ENCODE measurements at places on chromosomes 11 and 22.

- peak; percentile 59 for DNase-seq
Observed at GRCh38 chr11:114348200-114349191, 51.8 kb downstream of the C11orf71 start.

- no peak for DNase-seq
Observed at GRCh38 chr11:17479284-17480214, 2.9 kb upstream of the ABCC8 start.

- DNase-seq = no peak
Observed at GRCh38 chr11:87575088-87575487, 537.4 kb downstream of the TMEM135 start.

- no peak for DNase-seq
Observed at GRCh38 chr11:116527180-116527991, 245.4 kb downstream of the BUD13 start.

- DNase-seq = no peak
Observed at GRCh38 chr11:65573391-65574079, 1.2 kb downstream of the FAM89B start.

GRCh38 chr11:33689085-33689484 is 11.5 kb downstream of the C11orf91 start:
- no peak for DNase-seq

DNA sequence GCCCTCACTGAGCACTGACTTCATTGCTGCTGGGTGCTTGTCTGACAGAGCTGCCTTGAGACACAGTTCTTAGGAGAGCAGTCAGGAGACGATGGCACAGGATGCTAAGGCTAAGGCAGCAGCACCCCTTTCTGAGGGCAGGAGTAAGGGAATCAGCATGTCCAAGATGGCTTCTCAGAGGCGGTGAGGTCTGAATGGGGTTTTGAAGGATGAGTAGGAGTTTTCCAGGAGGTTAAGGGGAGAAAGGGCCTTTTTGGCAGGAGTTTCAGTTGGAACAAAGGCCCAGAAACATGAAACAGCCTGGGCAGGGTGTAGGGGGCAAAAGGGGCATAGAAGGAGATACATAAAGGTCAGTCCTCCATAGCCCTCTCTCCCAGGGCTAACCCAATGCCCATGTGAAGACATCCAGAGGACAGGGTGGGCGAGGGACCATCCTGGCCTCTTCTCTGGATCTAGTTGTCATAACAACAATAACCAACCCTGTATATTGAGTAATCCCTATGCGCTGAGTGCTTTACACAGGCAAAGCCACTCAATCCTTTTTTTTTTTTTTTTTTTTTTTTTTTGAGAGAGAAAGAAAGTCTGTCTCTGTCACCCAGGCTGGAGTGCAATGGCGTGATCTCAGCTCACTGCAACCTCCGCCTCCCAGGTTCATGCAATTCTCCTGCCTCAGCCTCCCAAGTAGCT is 19.0 kb downstream of the CYTH4 start:
- no peak for DNase-seq

DNA sequence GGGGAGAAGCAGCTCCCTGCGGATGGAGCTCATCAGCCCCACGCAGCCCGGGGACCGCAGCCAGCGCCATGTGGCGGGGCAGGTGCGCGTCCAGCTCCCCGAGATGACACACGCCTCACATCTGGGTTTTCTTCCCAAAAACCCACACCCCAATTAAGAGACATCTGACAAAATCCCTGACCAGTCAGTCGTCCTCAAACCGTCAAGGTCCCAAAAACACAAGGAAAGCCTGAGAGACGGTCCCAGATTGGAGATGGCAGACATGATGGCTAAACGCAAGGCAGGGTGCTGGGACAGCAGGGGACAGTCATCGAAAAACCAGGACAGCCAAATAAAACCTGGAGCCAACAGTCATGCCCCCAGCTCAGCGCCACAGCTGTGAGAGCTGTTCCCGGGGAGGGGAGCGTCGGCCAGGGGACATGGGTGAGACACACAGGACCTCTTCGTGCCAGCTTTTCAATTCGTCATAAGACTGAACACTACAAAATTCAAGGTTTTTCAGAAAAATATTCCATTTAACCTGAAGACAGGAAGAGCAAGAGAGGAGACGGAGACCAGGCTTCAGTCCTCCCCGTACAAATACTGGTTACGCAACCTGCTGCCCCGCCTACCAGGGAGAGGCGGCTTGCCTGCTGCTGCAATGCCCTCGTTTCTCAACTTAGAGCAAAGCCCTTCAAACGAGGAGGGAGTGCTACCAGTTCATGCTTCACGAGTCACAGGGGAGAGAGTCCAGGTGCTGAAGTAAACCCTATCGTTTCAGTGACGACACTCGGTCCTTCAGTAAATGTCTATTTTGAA is 10.5 kb downstream of the TOLLIP start:
- DNase-seq = no peak

GRCh38 chr22:25650833-25651232 is 86.4 kb downstream of the GRK3 start:
- DNase-seq = no peak

GRCh38 chr11:47222696-47223095 is 7.9 kb downstream of the DDB2 start:
- DNase-seq = no peak

GRCh38 chr11:69537855-69538640 is 56.6 kb downstream of the LINC01488 start:
- DNase-seq = no peak

DNA sequence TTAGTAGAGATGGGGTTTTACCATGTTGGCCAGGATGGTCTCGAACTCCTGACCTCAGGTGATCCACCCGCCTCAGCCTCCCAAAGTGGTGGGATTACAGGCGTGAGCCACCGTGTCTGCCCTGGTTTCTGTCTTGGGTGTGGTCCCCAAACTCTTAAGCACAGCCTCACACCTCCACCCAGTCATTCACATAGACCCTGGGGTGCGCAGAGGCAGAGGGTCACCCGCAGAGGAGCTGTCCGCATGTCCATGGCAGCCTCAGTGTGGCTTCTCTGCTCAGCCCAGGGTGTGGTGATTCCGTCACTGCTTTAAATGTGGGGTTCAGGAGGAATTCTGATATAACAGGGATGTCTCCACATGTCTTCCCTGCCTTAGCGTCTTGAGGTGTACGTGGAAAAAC is 48.5 kb upstream of the PRODH start:
- no peak for DNase-seq

DNA sequence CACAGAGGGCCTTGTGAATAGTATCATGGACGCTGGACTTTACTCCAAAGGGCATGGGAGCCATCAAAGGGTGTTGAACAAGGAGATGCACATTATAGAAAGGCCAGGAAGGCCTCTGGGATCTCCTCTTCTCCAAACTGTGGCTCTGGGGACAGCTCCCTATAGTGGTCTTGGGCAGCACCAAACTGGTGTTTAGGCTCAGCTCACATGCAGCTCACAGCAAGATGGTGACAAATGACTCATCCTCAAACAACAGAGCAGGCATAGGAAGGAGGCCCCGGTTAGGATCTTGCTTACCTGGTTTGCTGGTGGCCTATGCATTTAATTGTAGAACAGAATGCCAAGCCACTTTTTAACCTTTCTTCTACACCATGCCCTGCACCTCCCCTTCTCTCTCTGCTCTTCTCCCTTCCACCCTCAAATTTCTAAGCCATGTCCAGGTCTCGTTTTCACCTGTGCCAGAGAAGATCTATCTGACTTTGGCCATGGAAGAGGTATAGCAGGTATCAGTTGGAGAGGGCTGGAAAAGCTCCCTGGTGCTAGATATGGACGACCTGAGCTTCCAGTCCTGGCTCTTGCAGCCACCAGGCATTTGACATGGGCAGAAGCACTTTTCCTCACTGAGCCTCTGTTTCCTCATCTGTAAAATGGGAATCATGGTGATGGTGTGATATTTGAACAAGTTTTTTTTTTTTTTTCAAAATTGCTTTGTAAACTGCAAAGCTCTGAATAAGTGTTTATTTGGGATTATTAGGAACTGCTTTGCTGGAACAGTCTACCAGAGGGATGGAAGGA is 14.4 kb upstream of the EHF start:
- no peak for DNase-seq

DNA sequence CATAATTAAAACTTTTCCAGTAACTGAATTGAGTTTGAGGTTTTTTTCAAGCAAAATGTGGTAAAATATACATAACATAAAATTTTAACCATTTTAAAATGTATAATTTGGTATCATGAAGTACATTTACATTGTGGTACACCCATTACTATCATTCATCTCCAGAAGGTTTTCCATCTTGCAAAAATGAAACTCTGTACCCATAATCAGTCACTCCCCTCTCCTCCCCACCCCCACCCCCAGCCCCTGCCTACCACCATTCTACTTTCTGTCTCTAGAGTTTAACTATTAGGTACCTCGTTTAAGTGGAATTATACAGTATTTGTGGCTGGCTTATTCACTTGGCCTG is 63.7 kb downstream of the MICAL2 start:
- DNase-seq = no peak

GRCh38 chr11:111177037-111177871 is 68.3 kb upstream of the POU2AF2 start:
- no peak for DNase-seq

DNA sequence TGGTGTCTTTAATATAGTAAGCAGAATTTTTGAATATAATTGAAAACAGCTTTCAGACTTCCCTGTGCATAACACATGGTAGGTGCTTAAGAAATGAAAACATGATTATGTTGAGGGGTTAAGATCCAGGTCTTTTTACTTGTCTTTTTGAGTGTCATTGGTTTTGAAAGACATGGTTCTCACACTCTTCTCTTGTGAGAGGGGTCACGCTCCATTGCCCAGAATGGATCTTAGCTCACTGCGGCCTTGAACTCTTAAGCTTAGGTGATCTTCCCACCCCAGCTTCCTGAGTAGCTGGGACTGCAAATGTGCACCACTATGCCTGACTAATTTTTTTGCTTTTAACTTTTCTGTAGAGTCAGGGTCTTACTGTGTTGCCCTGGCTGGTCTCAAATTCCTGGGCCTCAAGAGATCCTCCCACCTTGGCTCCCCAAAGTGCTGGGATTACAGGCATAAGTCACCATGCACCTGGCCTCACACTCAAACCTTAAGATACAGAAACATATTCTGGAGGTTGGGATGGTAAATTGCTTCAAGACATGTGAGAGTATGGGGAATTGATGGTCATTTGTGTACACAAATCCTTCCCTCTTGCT is 1.4 kb downstream of the SPCS2 start:
- no peak for DNase-seq

- DNase-seq = peak; percentile 81
Observed at GRCh38 chr11:304915-305843, 2.4 kb upstream of the IFITM2 start.

GRCh38 chr11:116800610-116801009 is 8.9 kb upstream of the APOA5 start:
- DNase-seq = no peak

DNA sequence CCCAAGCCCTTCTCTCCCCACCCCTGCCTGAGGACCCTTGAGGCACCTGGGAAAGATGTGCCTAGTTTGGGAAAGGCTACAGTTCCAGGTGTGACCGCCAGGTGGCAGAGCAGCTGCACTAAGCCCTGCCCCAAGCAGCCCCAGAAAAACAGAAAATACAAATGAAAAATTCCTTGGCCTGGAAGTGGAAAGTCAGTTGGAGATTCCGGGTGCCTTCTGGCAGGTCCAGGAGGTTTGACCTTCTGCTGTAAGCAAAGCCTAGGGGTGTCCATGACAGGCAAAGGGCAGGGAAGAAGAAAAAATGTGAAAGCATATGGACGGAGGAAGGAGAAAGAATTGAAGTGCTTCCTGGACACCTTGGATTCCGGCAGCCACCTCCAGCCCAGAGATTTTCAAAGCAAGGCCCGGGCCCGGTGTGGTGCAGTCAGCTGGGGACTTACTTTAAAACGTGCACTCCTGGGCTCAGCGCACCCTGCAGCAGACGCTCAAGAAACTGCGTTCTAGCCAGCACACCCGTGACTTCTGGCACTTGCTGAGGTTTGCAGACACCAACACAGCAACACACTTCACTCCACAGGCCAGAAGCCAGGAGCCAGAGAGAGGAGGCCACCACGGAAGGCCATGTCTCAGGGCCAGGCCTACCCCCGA is 37.3 kb upstream of the SLC22A12 start:
- DNase-seq = peak; percentile 57

GRCh38 chr22:36055376-36056295 is 27.0 kb upstream of the RBFOX2 start:
- DNase-seq = no peak

- DNase-seq = no peak
Observed at GRCh38 chr11:34149274-34149673, 43.8 kb downstream of the NAT10 start.

- no peak for DNase-seq
Observed at GRCh38 chr22:46238541-46238940, 11.6 kb downstream of the CDPF1 start.

- DNase-seq = no peak
Observed at GRCh38 chr11:2666828-2667570, 32.8 kb downstream of the KCNQ1OT1 start.

GRCh38 chr11:47440054-47440476 is 8.9 kb downstream of the RAPSN start:
- no peak for DNase-seq

DNA sequence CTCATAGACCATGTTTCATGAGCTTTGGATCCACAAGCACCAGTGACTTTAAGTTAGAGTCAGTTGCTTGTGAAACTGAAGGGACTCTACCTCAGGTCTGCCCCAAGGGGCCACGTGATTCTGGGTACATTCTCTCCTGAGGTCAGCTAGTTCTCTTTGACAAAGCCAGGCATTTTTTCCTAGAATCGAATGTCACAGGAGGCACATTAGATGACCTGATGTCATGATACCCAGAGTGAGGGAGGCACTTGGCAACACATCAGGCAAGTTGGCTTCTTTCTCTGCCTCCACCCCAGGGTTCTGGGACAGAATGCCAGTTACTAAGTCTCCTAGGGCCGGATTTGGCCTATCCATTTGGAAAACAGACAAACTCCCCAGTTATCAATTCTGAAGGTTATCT is 93.0 kb downstream of the APIP start:
- no peak for DNase-seq

DNA sequence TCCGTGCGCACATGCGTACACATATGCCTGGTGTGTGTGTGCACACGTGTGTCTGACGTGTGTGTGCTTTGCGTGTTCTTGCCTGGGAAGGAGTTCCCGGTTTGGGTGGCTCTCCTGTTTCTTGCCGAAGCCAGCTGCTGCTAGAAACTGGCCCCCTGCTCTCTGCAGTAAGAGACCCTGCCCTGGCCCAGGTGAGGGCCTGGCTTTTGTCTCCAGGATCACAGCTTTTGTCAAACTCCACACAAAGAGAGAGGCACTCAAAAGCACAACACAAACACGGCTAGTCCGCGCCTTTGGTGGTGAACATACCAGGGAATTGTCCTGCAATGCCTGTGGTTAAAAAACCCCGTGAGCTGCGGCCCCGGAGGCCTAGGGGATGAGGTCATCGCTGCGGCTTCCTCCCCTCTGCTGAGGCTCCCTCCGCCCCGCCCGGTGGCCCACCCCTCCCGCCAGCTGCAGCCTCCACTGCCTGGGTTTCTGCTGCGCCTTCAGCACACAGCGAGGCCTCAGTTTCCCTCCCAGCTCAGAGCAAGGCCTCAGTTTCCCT is 88.9 kb downstream of the KCNQ1 start:
- DNase-seq = peak; percentile 20

GRCh38 chr11:63785823-63786222 is 17.2 kb upstream of the ZFTA start:
- no peak for DNase-seq

DNA sequence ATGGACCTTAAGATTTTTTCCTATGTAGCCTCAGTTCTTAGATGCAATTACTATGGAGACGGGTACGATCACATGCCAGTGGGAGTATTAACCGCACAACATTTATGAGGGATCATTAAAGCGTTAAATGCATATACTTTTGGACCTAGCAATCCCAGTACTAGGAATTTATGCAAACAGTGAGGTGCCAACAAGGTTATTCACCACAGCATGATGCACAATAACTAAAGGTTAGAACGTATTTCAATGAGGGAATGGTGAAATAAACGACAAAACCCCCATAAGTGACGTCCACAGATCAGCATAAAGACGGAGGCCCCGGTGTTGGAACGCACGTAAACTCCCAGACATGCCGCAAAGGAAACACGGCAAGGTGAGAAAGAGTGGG is 539 bp downstream of the SIRT3 start:
- DNase-seq = peak; percentile 64

All from CD4-positive, alpha-beta T cell treated with Interleukin-10 for 1 hour (primary cell).